Right cardiac atrium (tissue), 5 donors: ENCODE measurements at places on chromosomes 1 and 21.
A peak's percentile ranks its signal among the peaks of the same experiment; 100 is the strongest.

DNA sequence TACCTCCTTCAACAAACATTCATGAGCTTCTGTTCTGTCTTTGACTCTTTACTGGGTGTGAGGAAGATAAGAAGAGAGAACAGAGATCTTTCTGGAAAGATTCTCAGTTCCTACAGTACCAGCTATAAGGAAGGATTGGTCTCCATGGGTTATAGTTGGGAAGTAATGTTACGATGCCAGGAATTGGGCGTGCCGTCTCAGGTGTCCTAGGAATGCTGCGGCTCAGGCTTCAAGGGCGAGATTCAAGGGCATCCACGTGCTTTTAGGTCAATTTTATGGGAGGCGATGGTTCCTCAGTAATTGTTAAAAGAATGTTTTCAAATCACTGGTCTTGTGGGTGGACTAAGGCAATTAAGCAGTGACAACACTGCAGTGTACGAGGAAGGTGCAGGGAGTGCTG, 27.3 kb downstream of the COG2 start:
- DNase-seq: no peak

GRCh38 chr1:235601104-235601503, 48.5 kb downstream of the GNG4 start:
- DNase-seq: no peak

- peak; percentile 42 for DNase-seq
These were observed 276.6 kb downstream of the NFIA start for GRCh38 chr1:61358770-61359455.

- DNase-seq: peak; percentile 12
These were observed 44.1 kb downstream of the COL18A1 start for GRCh38 chr21:45448810-45449657.

- DNase-seq: no peak
These were observed 148.7 kb downstream of the NR5A2 start for GRCh38 chr1:200176181-200176580.

DNA sequence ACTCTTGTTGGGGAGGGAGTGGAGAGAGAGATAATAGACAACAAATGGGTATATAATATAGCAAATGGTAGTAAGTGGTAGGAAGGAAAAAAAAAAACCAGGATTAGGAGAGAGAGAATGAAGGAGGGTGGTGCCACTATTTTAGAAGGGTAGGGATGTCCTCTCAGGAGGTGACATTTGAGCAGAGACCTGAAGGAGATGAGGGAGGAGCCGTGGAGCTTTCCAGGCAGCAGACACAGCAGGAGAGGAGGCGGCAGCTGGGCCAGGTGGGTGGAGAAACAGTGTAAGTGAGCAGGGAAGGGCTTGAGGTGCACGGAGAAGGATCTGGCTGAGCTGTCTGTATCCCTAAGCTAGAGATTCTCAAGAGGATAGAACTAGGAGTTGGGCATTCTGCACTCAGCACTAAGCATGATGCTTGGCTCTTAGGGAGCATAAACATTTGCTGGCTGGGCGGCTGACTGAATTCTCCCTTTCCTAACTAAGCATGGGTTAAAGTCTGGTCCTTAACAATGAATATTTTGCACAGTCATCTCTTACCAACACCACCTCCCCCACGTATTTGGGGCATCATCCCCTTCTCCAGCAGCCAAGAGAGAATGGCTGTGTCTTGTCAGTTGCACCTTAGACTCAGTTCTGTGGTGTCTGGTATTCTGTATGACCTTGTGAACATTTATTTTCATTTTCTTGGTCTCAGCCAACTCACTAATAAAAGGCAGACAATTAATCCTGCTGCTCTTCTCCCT, 27.6 kb upstream of the SARS1 start:
- DNase-seq: no peak

DNA sequence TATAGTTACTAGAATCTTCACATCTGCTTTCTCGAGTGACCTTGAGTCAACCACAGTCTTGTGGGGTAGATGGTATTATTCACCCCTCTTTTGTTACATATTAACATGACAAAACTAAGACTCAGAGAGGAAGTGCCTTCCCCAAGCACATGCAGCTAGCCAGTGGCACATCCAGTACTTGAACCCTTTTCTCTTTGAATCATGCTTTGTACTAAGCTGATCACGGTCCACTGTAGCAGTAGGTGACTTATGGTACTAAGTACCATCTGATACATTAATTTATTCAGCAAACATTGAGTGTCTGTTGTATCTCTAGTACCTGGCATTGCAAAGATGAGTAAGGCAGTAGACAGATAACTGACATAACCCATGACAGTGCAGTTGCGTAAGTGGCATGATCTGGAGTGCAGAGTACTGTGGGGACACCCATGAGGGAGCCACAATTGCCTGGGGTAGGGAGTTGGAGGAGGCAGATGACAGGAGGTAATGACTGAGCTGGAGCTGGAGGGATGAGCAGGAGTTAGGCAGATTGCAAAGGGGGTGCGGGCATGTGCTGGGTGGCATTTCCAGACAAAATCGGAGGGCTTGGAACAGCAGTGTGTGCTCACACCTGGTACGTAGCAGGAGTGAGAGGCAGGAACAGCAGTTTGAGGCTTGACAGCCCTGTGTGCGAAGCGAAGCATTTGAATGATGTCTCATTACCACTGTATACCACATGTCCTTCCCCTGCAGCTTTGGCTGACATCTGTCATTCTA, 29.8 kb downstream of the UCK2 start:
- no peak for DNase-seq

DNA sequence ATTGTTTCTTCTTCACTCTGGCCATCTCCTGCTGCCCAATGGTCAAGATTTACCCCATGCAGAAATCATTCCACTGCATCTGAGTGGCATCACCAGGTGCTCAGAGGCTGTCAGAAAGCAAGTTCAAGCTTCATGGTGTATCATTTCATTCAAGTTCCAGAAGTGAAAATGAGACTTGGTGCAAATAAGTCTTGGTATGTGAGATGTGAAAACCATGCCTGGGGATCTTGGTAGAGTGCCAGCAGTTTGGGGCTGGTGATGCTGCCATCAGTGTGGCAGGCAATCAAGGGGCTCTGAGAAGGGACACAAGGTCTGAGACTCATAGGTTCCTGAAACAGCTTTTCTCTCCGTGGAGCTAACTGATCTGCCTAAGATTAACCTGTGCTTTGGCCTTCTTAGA, 52.0 kb downstream of the CD2 start:
- no peak for DNase-seq

- DNase-seq: peak; percentile 59
These were observed 39.0 kb downstream of the FOXO6 start for GRCh38 chr1:41400225-41400624.

DNA sequence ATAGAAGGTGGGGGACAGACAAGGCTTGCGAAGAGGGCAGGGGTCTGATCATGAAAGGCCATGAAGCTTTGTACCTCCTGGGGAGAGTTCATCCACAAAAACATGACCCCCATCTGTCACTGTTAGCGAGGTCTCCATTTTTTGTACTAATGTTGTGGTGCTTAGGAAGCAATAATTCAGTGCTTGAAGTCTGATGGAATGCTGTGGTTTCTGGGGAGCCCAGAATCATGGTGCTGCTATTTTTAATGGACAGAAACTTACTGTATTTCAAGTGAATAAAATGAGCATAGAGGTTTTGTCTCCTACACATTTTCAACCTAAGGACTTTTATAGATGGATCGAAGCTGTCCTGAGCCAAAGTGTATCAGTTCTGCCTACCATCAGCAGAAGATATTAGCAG, 28.2 kb upstream of the RGL1 start:
- DNase-seq: no peak

DNA sequence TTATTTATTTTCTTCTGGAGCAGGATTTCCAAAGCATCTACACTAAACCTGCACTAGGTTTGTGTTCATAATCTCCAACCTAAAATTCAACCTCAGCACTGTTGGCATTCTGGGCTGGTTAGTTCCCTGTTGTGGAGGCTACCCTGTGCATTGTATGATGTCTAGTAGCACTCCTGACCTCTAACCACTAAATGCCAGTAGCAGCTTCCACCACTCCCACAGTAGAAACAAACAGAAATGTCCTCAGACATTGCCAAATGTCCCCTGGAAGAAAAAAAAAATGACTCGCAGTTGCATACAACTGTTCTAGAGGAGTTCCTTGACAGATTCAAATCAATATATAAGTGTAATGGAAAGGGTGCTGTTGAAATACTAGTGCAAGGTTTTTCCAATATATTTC, 18.9 kb downstream of the GRIK1 start:
- no peak for DNase-seq

DNA sequence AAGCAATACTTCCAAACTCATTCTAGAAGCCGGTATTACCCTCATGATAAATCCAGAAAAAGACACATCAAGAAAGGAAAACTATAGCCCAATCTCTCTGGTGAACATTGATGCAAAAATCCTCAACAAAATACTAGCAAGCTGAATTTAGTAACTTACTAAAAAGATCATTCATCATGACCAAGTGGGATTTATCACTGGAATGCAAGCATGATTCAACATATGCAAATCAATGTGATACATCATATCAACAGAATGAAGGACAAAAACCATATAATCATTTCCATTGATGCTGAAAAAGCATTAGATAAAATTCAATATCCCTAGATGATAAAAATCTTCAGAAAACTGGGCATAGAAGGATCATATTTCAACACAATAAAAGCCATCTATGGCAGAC, 402.9 kb downstream of the TGFB2 start:
- no peak for DNase-seq

- DNase-seq: no peak
These were observed 178.8 kb upstream of the ARHGEF16 start for GRCh38 chr1:3275471-3276340.
